ENCODE measurements at places on chromosomes 2 and 18.
A peak's percentile ranks its signal among the peaks of the same experiment; 100 is the strongest.

- DNase-seq: no peak
Measured at GRCh38 chr2:219430633-219431615, 3.7 kb upstream of the SPEG start.

DNA sequence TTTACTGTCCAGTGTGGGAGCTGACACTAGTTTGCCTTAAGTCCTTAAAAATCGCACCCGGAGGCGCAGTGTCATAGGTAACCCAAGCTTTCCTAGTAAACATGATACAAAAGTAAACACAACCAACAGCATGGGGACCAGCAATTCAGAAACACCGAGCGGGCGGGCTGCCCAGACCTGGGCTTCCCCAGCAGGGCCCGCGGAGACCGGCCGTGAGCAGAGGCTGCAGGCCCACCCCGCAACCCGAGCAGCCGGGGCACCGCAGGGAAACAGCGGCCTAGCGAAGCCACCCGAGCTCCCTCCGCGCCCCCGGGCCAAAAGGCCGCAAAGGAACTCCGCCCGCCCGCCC is 296 bp downstream of the TTC21B start:
- no peak for DNase-seq

DNA sequence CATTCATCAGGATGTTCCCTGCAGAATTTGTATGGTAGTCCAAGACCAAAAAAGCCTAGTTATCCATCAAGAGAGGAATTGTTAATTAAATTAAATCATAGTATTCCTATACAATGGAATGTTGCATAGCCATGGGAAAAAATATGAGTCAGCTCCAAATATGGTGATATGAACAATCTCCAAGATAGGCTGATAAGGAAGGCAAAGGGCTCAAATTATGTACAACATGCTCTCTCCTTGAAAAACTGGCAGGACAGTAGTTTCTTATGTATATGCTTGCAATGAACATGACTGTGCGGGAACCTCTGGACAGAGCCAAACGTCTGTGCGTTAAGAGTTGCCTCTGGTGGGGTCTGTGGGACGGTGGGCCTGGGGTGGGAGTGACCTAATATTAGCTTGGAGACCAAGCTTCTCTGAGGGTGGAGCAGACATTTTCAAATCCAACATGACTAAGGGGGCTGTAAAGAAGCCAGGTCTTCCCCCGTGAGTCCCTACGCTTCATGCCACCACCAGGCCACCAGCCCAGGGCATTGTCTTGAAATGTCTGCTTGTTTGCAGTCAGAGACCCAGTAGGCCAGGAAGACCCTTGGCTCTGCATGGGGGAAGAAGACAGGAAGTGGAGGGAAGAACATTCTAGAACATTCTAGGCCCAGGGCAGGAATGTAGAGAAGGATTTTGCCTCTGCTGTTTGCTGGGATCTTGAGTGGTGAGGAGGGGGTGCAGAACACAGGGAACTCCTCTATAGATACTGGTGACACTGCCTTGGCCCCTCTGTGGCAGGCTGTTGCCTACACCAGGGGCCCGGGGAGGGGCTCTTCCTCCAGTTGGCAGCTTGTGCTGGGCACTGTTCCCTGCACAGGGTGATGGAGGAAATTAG is 244.0 kb upstream of the HS6ST1 start:
- DNase-seq: no peak

DNA sequence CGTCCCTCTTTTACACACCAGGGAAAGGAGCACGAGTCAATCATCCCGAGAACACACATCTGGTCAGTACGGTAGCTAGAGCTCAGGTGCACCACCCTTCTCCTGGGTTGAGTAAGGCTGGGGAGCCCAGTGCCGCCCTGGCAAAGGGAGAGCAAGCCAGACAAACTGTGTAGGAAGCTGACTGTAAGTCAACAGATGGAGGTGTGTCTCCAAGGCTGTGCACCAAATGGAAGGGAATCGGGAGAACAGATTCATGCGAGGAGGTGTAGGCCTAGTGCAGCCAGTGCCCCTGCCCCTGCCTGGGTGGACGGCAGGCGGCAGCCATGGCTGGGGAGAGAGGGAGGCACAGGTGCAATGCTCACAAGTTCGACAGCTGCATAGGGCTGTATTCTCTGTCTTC is 65.7 kb downstream of the CELF4 start:
- no peak for DNase-seq

- no peak for DNase-seq
Measured at GRCh38 chr2:164891460-164891859, 49.8 kb upstream of the COBLL1 start.

DNA sequence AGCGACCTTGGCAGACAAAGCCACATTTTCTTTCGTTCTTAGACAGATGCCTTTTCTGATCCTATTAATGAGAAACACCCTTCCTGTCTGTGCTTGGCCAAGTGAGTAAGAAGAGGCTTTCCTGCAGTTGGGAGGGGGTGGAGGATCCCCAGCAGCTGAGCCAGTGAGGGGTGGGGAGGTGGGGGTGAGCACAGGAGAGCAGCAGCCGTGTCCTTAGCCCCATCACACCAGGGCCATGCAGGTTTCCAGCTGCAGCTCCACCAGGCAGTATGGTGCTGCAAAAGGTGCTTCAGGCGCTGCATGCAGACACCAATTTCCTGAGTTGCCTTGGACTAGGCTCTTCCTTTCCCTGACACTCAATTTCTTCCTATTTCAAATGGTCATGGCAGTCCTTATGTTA is 123.3 kb upstream of the SIX2 start:
- no peak for DNase-seq

DNA sequence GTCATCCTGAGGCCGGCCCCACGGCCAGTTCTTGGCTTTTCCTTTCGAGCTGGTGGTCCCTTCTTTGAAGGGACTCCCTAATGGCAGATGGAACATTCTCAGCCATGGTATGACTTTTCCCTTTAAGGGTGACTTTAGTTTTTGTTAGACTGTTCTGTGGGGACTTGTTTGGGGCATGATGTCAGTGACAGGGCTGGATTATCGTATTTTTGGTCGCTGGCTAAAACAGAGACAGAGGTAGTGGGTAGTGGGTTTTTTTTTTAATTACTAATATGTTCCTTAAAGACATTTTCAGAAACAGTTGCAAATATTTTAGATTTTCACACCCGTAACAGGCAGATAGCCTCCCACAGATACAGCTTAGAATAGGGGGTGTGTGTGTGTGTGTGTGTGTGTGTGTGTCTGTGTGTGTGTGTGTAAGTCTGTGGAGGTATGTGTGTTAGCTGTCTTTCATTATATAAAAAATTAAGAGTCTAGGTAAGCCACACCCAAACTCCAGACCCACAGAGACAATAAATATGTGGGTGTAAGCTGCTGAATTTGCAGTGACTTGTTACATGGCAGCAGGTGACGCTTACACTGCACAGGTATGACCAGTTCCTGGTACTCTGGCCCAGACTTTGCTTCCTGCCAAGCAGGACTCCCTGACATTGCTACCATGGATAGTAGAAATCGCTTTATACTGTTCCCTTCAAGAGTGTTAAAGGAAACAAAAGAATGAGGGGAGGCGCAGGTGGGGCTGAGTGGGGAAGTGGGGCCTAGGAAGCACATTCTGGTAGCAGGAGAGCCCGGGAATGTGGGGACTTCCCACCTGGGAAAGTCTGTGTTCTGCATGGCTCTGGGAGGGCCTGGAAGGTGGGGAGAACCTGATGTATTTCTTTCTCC is 20.9 kb downstream of the NCK2 start:
- DNase-seq: no peak

DNA sequence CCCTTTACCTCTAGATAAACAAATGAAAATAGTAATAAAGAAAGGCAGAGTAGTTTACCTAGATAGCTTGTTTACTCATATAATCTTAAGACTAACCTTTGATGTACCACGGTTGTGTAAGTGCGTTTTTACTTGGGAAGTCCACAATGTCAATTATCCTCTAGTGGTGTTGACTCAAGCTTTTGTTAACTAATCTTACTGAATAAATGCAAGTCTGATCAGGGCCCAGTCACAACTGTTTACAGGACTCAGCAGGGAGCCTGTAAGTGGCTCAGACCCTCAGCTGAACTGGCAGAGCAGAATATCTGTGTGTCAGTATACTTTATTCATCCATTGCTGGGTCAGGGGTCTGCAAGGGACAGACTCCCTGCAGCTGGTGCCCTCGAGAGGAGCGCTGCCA is 98.1 kb upstream of the ACAA2 start:
- DNase-seq: no peak

- peak; percentile 34 for DNase-seq
Measured at GRCh38 chr2:120243211-120243610, 9.4 kb upstream of the RALB start.

- DNase-seq: no peak
Measured at GRCh38 chr2:217929757-217930707, 72.8 kb downstream of the TNS1 start.

GRCh38 chr18:75854174-75854573 is 426.7 kb upstream of the SMIM21 start:
- DNase-seq: peak; percentile 56

DNA sequence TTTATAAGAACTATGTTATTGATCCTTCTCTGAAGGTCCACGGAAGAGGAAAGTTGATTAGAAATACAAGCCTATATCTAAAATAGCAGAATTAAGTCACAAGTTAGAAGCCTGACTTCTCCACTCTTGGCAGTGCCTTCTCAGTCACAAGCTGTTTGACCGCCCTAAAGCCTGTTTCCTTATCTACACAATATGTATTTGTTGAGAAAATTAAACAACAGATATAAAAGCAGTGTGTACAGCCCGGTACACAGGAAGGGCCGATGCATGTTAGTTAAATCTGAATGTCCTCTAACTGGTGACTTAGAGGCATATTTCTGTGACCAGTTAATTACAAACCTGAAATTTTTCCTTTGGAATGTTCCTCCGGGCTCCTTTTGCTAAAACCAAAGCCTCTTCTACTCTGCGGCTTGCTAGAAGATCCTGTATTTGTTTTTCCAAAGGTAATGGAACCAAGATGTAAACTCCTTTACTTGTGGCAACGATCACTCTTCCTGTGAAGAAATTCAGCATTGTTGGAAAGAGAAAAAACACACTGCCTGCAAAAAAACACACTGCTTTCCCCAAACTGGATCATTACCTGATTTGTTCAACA is 33.4 kb downstream of the TGFBRAP1 start:
- no peak for DNase-seq

DNA sequence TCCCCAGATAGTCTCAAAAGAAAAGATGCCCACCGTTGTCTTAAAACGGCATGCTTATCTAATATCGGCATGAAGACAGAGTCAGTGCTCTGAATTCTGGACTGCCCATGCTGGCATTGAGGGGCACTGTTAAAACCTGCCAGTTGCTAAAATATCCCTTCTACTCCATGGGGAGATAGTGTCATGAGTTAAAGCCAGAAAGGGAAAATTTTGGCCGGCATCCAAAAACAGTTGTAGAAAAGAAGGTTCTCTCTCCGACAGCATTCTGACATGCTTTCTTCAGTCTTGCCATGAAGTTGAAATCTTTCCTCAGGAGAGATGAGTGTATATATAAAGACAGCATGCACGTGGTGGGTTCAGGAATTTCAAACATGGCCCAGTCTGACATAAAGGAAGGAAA is 401.3 kb upstream of the PIK3C3 start:
- DNase-seq: no peak

DNA sequence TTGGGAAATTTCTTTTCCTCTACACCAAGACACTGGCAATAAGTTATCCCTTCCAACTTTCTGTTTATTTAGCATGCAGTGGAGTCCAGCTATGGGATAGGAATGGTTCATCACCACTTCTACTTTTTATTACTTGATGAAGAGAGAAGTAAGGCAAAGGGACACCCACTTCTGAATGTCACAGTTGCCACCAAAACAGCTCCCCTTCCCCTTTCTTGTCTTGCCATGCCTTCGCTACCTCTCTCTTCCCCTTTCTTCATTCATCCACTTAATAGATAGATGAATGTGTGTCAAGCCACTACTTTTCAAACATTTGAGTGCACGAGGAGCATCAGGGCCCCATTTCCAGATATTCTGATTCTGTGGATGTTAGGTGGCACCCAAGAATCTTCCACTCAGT is 59.6 kb downstream of the KCTD18 start:
- DNase-seq: no peak

GRCh38 chr2:22981785-22982184 is 403.2 kb upstream of the KLHL29 start:
- no peak for DNase-seq

DNA sequence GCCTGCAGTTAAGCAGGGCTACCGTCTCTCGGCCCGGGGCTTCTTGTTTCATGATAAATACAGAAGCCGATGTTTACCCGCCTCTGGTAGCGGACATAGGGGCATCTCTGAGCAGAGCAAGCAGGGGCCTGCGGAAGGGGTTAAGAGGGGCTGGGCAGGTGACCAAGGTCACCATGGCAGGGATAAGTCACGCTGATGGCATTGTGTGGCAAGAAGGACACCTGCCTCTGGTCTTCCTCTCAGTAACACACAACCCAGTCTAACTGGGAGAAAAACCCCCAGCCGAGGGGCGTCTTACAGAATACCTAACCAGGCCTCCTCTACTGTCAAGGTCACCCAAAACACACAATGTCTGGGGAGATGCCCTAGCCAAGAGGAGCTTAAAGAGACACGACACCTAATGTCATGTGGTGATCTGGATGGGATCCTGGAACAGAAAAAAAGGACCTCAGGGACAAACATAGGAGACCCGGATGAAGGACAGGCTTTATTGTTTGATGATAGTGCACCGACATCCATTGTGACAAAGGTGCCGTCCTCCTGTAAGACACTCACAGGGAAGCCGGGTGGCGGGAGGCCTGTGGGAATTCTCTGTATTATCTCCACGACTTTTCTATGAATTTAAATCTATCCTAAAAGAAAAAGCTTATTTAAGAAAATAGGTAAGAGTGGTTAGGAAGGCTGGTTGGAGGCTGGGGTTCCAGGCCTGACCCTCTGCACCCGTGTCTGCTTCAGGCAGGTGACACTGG is 24.8 kb downstream of the SH3BP4 start:
- DNase-seq: no peak

DNA sequence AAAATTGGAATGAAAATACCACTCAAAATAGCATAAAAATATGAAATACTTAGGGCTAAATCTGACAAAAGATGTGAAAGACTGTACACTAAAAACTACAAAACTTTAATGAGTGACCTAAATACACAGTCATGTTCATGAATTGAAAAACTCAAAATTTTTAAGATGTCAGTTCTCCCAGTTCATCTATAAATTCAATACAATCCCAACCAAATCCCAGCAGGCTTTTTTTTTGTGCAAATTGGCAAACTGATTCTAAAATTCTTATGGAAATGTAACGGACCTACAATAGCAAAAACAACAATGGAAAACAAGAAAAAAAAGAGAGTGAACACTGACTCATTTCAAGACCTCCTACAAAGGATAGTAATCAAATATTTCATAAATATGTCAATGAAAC is 4.4 kb upstream of the USP40 start:
- DNase-seq: no peak

- no peak for DNase-seq
Measured at GRCh38 chr2:36594849-36595248, 3.1 kb downstream of the FEZ2 start.

DNA sequence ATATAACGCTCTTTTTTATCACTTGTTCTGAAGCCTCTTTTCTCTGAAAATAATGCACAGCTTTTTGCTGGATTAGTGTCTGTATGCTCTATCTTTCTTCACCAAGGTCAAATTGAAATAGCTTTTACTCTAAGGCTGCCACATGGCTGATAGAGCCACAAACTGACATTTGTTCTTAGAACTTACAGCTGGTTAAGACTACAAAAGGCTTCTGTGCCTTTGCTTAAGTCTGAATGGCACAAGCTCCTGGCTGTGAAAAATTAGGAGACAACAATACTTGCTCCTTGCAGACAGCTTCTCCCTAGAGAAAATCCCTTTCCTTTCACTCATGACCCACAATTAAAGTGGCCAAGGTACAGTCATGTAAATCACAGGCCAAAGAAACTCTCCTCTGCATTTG is 515.3 kb downstream of the DSC3 start:
- no peak for DNase-seq

- DNase-seq: no peak
Measured at GRCh38 chr2:101064868-101065549, 62.9 kb downstream of the RPL31 start.
